ENCODE measurements at places on chromosomes 13 and 19.

DNA sequence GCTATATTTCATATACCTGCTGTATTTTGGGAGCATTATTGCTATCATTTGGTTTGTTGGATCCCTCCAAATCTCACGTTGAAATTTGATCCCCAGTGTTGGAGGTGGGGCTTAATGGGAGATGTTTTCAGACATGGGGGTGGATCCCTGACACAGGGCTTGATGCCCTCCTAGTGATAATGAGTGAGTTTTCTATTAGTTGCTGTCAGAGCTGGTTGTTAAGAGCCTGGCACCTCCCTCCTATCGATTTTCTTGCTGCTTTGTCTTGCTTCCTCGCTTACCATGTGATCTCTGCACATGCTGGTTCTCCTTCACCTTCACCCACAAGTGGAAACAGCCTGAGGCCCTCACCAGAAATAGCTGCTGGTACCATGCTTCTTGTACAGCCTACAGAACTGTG is 259.9 kb upstream of the STARD13 start:
- DNase-seq: no peak

DNA sequence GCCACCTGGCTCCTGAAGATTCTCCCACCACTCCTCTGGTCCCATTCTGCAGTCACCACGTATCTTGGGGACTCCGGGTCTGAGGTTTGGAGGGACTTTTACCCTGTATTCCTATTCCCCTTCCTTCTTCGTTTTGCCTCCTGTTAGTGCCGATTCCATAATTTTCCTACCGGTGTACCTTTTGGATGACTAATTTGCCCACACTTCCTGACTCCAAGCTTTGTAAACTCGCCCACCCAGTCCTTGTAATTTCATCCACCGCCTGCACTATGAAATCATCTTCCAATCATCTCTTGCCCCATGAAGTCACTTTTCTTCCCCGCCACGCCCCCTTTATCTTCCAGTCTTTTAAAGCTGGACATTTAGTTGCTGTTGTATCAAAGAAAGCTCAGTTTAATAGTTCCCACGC is 572 bp downstream of the UCHL3 start:
- no peak for DNase-seq

- no peak for DNase-seq
These were observed 102.8 kb downstream of the PCDH17 start for GRCh38 chr13:57734306-57734705.

- DNase-seq: no peak
These were observed 216.1 kb downstream of the SLITRK1 start for GRCh38 chr13:83666141-83666540.
